ENCODE measurements at places on chromosomes 12 and 14. TPM values are rescaled to one million over a fixed set of nuclear protein-coding genes. Genes with fewer than 3 reads are reported as not detected.

RNASE7 gene
- total RNA-seq, result not detected

TAS2R42 gene
- total RNA-seq, result not detected

SLCO1B1 gene
- not detected for total RNA-seq

KIF5A gene
- 0.17 TPM for total RNA-seq

PTGDR gene
- total RNA-seq, result not detected

IL22 gene
- total RNA-seq, result not detected

AMDHD1 gene
- 0.28 TPM for total RNA-seq
